ENCODE measurements at places on chromosomes 4 and X. TPM values are rescaled to one million over a fixed set of nuclear protein-coding genes. Genes with fewer than 3 reads are reported as not detected.

DNA sequence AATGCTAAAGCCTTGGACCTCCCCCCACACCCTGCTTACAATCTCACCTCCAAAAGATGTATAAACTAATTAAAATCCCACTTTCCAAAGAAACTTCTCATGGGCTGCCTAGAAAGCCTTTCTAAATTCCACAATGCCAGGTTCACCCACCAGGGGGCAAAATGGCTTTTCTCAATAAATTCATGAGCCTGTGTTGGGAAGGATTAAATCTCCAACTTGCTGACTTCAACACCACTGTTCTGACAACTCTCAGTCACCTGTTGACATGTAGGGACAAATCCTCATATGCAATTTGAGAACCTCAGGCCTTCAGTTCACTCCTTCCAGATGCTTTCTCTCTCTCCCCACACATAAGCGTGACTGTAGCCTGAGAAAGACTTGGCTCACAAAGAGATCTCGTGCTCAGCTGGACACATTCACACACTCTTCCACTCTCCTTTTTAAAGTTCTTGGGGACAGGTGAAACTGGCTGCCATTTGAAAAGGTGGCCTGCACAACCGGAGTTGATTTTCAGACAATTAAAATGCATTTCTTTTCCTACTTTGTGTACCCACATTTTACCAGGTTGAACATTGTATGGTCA lies 88.6 kb upstream of the PRPS2 start:
- no peak overlapping the region for H3K27ac ChIP-seq
- DNase-seq = no peak
- no peaks in the 10 kb centered on the region for H3K4me1 ChIP-seq
- no peaks in the 10 kb centered on the region for H3K36me3 ChIP-seq
- no peaks in the 10 kb centered on the region for H3K27me3 ChIP-seq

DNA sequence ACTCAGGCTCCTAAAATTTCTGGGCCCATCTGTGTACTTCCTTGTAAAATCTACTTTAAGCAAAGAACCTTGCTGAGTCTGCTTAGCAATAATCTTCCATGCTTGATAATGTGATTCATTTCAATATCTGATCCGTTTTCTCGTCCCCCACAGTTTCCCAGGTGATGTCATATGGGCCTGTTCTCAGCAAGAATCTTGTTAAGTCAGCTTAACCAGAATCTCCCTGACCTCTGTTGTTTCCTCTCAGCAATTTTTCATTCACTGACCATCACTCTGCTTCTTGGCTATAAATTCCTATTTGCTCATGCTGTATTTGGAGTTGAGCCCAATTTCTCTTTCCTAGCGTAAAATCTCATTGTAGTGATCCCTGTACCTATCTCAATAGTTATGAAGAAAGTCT lies 13.9 kb downstream of the CSN2 start:
- no peak overlapping the region for H3K4me3 ChIP-seq
- DNase-seq = no peak
- no peak overlapping the region for H3K27ac ChIP-seq
- H3K36me3 ChIP-seq = no peaks in the 10 kb centered on the region

GRCh38 chr4:155734065-155734464 lies 24.8 kb upstream of the GUCY1B1 start:
- no peak overlapping the region for H3K4me3 ChIP-seq
- no peaks in the 10 kb centered on the region for H3K4me1 ChIP-seq
- H3K27me3 ChIP-seq = no peaks in the 10 kb centered on the region
- no peak overlapping the region for H3K27ac ChIP-seq
- DNase-seq = no peak
- no peaks in the 10 kb centered on the region for H3K36me3 ChIP-seq

DNA sequence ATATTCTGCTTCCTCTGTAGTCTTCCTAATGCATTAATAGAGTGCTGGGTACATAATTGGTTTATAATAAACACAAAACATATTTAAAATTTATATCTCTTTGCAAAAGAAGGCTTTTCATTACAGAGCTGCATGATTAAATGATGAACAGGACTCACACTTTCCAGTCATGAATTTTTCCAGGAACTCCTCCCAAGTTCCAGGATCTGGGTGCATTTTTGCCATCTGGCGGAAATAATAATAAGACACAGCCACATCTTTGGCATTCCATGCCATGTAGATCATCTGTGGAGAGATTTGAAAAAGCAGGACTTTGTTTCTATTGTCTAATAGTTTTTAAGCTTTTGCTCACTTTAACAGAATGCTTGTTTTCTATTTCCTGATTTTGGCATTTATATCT lies 40.2 kb upstream of the SULT1B1 start:
- no peak overlapping the region for H3K27ac ChIP-seq
- no peaks in the 10 kb centered on the region for H3K27me3 ChIP-seq
- no peak overlapping the region for H3K4me3 ChIP-seq
- H3K36me3 ChIP-seq = no peaks in the 10 kb centered on the region

DNA sequence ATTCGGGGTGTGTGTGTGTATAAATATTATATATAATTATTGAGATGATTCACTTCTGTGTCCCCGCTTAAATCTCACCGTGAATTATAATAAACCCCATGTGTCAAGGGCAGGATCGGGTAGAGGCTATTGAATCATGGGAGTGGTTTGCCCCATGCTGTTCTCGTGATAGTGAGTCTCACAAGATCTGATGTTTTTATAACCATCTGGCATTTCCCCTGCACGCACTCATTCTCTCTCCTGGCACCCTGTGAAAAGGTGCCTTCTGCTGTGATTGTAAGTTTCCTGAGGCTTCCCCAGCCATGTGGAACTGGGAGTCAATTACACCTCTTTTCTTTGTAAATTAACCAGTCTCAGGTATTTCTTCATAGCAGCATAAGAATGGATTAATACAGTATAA lies 851.4 kb upstream of the AGA start:
- DNase-seq = no peak
- no peak overlapping the region for H3K4me3 ChIP-seq
- no peaks in the 10 kb centered on the region for H3K36me3 ChIP-seq
- no peaks in the 10 kb centered on the region for H3K4me1 ChIP-seq

GRCh38 chrX:45353456-45353855 lies 152.8 kb upstream of the DIPK2B start:
- H3K4me3 ChIP-seq = no peak overlapping the region
- H3K27ac ChIP-seq = no peak overlapping the region
- no peak for DNase-seq
- H3K27me3 ChIP-seq = peaks cover 7% of the 10 kb centered on the region
- no peaks in the 10 kb centered on the region for H3K36me3 ChIP-seq

DNA sequence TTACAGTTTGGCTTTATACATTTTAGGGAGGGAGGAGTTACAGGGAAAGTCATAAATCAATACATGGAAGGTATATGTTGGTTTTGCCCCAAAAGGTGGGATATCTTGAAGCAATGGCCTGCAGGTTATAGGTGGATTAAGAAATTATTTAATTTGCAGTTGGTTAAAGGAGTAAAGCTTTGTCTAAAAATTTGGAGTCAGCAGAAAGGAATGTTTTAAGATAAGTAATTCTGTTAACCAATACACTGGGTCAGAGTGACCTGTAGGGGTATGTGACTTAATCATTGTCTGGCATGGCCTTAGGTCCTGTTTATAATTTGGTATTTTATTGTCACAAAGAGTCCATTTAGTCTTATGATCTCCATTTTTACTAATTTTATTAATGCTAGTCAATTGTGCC lies 115.0 kb downstream of the AGTR2 start:
- no peaks in the 10 kb centered on the region for H3K36me3 ChIP-seq
- no peaks in the 10 kb centered on the region for H3K27me3 ChIP-seq
- H3K27ac ChIP-seq = no peak overlapping the region
- no peak overlapping the region for H3K4me3 ChIP-seq
- no peak for DNase-seq
- no peaks in the 10 kb centered on the region for H3K4me1 ChIP-seq

- H3K4me3 ChIP-seq = no peak overlapping the region
- H3K36me3 ChIP-seq = no peaks in the 10 kb centered on the region
Observed at GRCh38 chr4:180766045-180766444, 1477.2 kb upstream of the TENM3 start.

DNA sequence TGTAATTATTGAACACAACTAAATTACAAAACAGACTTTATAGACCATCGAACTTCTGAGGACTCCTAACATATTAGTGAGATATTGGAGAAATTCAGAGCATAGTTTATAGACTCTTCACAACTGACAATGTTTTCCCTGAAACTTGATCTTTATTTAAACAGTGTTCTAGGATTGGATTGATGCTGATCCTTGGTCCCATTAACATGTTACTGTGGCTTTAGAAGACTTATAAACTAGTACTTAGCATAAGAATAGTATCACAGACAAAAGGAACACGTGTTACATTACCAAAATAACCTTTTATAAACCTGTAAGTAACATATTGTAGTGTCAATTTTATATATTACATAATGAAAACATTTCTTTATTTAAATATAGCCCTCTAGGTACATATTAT lies 689.6 kb downstream of the CCSER1 start:
- no peaks in the 10 kb centered on the region for H3K4me1 ChIP-seq
- H3K27me3 ChIP-seq = no peaks in the 10 kb centered on the region
- no peak overlapping the region for H3K4me3 ChIP-seq
- H3K27ac ChIP-seq = no peak overlapping the region
- DNase-seq = no peak

DNA sequence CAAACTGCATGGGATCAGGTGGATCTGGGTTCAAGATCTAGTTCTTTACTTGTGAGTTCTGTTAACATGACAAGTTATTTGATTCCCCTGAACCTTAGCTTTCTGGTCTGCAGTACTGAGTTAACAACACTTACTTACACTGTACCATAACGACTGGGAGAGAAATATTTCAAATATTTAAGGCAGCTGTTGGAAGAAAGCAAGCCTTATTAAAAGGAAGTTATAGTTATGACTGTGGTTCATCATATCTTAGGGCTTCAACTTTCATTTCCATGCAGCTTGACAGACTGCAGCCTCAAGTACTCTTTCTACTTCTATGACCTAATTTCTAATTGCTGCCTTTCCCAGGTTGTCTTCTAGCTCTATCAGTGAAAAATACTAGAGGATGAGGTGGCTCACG lies 40.0 kb upstream of the PDGFRA start:
- H3K27me3 ChIP-seq = no peaks in the 10 kb centered on the region
- DNase-seq = no peak
- no peaks in the 10 kb centered on the region for H3K4me1 ChIP-seq
- H3K36me3 ChIP-seq = no peaks in the 10 kb centered on the region
- H3K4me3 ChIP-seq = no peak overlapping the region

GRCh38 chr4:136863756-136864155 lies 668.5 kb downstream of the PCDH18 start:
- H3K4me1 ChIP-seq = no peaks in the 10 kb centered on the region
- DNase-seq = no peak
- no peak overlapping the region for H3K4me3 ChIP-seq
- H3K27ac ChIP-seq = no peak overlapping the region

DNA sequence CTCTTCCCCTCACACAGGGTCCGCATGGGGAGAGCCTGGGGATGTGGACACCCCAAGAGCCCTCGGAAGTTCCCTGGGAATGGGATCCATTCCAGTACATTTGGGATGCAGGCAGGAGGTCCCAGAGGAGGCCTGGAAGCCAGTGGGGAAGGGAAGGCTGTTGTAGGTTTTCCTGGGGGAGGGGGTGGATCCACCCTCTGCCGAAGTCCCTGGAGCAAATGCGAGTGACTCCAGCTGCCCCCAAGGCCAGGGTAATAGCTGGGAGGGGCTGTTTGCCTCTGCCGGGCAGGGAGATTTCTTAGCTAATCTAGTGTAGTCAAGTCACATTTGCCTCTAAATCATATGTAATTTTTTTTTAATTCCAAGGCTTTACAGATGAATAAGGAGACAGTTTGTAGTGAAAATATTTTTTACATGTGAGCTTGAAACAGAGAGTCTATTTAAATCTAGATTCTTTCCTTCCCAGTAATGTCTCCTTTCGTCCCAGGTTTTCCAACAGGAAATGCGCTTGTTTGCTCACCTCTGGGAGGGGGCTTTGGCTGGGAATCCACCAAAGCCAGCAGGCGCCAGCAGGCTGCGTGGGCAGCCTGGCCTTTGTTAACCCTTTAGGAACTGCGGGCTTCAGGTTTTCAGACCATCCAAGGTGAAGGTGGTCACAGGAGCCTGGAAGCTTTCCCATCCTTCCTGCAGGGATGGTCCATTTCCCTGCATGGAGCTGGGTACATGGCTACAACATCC lies 26.8 kb downstream of the SH3TC1 start:
- H3K4me3 ChIP-seq = no peak overlapping the region
- no peaks in the 10 kb centered on the region for H3K27me3 ChIP-seq
- no peaks in the 10 kb centered on the region for H3K36me3 ChIP-seq
- DNase-seq = no peak
- H3K27ac ChIP-seq = no peak overlapping the region
- H3K4me1 ChIP-seq = no peaks in the 10 kb centered on the region

DNA sequence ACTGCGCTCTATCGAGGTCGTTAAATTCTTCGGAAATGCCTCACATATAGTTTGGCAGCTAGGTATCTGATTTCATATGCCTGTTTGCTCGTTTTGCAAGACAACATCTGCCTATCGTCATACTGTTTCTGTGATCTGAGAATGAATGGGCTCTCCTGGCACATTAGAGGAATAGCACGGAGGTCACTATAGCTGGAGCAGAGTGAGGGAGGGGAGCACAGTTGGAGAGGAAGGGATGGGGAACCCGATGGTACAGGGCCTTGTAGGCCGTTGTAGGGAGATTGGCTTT lies 552 bp downstream of the IKBKG start:
- H3K4me1 ChIP-seq = no peaks in the 10 kb centered on the region
- H3K27ac ChIP-seq = peak overlapping the region; percentile 87
- DNase-seq = no peak
- H3K27me3 ChIP-seq = no peaks in the 10 kb centered on the region
- no peaks in the 10 kb centered on the region for H3K36me3 ChIP-seq
- H3K4me3 ChIP-seq = peak overlapping the region; percentile 57

DNA sequence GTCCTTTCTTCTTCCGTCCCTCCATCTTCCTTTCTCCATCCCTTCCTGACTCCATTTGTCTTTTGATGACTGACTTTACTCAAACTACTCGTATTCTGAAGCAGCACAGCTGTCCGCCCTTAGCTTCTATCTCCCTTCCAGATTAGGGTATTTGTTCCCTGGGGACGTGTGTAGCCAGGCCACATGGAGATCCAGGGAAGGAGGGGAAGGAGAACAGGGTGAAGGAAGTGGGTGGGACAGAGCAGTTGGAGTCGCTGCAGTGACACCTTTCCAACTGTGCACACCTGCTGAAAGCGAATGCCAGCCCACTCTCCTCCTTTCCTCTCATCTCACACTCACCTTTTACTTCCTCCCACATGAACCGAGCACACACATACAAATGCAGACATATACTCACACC lies 323.8 kb downstream of the DCTD start:
- H3K27me3 ChIP-seq = no peaks in the 10 kb centered on the region
- no peaks in the 10 kb centered on the region for H3K36me3 ChIP-seq
- H3K27ac ChIP-seq = no peak overlapping the region
- no peak for DNase-seq
- no peaks in the 10 kb centered on the region for H3K4me1 ChIP-seq
- no peak overlapping the region for H3K4me3 ChIP-seq

- H3K4me3 ChIP-seq = no peak overlapping the region
- no peak for DNase-seq
- H3K36me3 ChIP-seq = no peaks in the 10 kb centered on the region
- no peaks in the 10 kb centered on the region for H3K27me3 ChIP-seq
Observed at GRCh38 chrX:51862920-51863319, 30.5 kb upstream of the MAGED1 start.

DNAAF6 gene
- not detected for total RNA-seq

COL4A5 gene
- total RNA-seq = 75.1 TPM

PHOX2B gene
- not detected for total RNA-seq

KLB gene
- 4.6 TPM for total RNA-seq

CLCN4 gene
- 3.7 TPM for total RNA-seq
